Retinal pigment epithelial cell (primary cell): ENCODE measurements at places on chromosomes 1 and 21.

DNA sequence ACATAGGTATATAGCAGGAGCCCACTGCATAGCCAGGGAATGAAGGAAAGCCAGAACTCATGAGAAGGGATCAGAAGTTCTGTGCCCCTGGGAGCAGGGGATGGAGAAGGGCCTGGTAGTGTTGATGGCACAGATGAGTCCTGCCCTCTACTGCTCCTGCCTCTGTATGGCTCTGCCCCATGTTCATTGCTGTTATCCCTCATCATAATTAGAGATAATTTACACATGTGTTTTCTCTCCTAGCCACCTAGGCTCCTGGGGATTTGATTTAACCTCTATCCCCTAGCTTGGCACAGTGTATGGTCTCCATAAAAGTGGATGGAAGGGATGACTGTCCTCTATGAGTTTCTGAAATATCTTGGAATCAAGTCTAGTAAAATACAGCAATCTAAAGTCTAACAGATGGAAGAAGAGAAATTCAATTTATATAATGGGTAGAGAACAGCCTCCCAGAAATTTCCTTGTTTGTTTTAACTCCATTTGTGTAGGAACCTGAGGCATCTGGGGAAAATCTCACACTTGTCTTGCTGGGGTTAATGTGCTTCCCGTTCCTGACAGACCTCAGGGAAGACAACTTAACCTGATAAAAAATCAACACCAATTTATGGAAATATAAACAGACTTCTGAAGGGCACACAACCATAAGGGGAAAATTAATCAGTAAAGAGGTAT is 393.8 kb downstream of the HHAT start:
- DNase-seq: no peak

DNA sequence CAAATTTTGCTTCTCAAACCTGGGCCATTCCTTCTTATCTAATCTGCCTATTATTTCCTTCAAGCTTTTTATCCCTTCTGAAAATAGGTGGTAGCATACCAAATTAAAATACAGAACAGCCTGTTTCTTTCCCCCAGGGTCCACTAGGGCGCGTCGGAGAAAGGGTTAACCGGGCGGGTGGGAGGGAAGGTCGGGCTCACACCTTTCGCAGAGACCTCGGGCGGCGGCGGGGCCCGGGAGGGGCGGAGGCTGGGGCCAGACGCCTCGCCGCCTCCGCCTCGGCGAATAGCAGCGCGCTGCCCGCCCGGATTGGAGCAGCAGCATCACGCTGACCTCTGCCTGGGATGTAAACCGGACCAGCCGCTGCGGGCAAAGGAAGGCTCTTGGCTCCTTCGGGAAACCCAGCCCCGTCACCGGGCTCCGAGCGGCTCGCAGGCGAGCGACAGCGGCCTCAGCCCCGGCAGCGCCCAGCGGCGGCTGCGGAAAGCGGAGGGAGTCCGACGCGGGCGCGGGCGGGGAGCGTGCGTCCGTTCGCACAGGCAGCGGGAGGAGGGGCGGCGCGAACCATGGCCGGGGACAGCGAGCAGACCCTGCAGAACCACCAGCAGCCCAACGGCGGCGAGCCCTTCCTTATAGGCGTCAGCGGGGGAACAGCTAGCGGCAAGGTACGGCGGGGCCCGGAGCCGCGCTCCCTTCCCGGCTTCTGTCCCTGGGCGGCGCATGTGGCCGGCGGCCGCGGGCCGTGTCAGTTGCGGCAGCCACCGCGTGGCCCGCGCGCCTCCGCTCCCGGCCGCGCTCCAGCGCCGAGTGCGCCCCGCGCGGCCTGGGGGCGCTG is at the start of gene UCK2:
Gene UCK2 (plus strand): TSS at position 347 of the 835 bp plus-strand sequence. CDS start 220 bp downstream, at position 567.
- DNase-seq: no peak

DNA sequence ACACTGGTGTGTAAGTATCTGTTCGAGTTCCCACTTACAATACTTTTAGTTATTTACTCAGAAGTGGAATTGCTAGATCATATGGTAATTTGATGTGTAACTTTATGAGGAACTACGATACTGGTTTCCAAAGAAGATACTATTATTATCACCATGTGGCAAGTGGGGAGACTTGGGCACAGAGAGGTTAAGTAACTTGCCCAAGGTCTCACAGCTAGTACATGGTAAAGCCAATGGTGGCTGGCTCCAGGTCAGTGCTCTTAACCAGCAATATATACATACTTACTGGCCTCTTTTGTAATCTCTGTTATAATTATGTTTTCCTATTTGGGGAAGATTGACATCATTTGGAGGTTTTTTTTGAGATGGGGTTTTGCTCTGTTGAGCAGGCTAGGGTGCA is 138.9 kb upstream of the HNRNPU start:
- no peak for DNase-seq

- DNase-seq: no peak
These were observed 101.8 kb upstream of the ARTN start for GRCh38 chr1:43831851-43832250.

DNA sequence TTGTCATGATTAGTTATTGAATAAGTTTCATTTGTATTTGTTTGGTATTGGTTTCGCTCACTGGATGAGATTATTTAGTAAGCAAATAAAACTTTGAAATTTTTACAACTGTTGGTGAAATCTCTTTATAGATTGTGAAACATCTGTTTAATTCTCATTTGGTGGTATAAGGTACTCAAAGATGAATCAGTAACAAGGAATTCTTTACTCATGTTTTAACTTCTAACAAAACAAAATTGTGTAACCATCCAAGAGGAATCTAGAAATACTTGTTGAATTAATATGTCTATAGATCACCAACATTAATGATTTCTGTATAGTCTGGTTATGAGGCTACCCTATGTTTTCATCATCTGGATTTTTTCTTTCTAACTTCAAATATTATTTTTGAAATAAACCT is 62.8 kb upstream of the USP25 start:
- DNase-seq: no peak

GRCh38 chr1:165492845-165493373 is 48.0 kb upstream of the RXRG start:
- no peak for DNase-seq

GRCh38 chr1:89536555-89537341 is 12.1 kb downstream of the LRRC8B start:
- no peak for DNase-seq

- no peak for DNase-seq
These were observed 52.7 kb upstream of the RBM34 start for GRCh38 chr1:235213752-235214151.

DNA sequence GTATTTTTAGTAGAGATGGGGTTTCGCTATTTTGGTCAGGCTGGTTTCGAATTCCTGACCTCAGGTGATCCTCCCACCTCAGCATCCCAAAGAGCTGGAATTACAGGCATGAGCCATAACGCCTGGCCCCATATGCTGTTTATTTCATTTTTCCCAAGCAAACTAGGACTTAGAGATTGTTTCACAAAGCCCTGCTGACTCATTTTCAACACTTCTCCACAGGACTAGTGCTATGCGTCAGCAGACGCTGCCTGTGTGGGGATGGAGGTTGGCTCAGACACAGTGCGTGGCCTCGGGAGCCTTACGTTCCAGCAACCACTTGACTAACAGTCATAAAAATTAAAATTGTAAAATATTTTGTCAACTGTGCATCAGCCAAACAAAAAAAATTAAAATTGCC is 22.7 kb downstream of the PKNOX1 start:
- DNase-seq: peak; percentile 89

DNA sequence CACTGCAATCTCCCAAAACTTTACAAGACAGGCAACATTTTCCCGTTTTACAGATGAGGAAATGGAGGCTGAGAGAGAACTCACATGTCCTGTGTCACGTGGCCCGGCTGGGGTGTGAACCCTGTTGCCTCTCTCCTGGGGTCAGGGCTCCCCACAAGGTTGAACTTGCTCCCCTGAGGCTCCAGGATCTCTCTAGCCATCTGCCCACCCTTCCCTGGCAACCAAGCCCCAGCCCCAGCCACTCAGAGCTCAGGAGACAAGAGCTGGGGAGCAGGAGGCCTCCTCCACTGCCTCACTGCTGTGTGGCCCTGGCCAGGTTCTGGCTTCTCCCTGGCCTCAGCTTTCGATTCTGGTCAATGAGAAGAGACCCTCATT is 11.8 kb downstream of the LAPTM5 start:
- no peak for DNase-seq

- no peak for DNase-seq
These were observed at the start of gene NBL1 for GRCh38 chr1:19643602-19644394. Gene NBL1, plus strand, starts transcription at chr1:19644311. Its CDS starts 10,720 bp downstream, at chr1:19655031.
